Amygdala (tissue), 56 donors: ENCODE measurements at places on chromosomes 13 and 19.

GRCh38 chr19:42175952-42176648 lies 41.4 kb downstream of the DEDD2 start:
- no peak for DNase-seq

DNA sequence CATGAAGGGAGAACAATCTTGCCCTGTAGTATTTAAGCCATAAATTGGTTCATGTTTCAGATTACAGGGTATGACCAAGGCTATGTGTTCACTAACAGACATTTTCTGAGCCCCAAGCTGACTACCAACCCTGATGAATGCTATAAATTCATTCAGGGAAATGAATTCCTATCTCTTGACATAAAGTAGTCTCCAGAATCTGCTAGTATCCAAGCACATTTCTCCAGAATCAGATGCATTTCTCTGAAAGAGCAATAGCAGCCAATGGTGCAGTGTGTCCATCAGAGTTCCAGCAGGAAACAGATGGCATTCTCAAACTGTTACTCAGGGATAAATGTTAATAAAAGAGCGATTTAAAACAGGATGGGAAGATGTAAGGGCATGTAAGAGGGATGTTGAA lies 226.4 kb downstream of the COG6 start:
- DNase-seq: no peak

- no peak for DNase-seq
Observed at GRCh38 chr13:43077046-43077445, 53.7 kb downstream of the DNAJC15 start.

- DNase-seq: no peak
Observed at GRCh38 chr13:21450936-21451335, 8.2 kb downstream of the ZDHHC20 start.

- no peak for DNase-seq
Observed at GRCh38 chr13:37616131-37616530, 17.6 kb upstream of the POSTN start.

- no peak for DNase-seq
Observed at GRCh38 chr19:41570179-41570578, 5.8 kb upstream of the CEACAM21 start.

- DNase-seq: peak; percentile 22
Observed at GRCh38 chr19:7681340-7682174, 924 bp downstream of the TRAPPC5 start.

- DNase-seq: no peak
Observed at GRCh38 chr19:56155124-56155687, 14.1 kb downstream of the ZNF444 start.

DNA sequence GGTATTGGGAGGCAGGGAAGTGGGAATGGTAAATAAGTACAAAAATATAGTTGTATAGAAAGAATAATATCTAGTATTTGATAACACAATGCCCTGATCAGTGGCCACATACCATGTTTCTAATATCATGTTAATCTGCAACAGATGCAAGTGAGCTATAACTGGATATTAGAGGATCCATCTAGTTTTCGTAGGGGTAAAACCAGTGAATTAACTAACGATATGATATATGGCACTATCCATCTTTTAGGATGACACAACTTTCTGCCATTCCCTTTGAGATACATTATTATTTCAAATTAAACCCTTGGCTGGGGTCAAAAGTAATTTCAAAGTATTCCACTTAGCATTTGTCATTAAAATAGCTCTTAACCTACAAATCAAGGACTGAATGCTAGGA lies 1686.2 kb downstream of the SLITRK1 start:
- DNase-seq: no peak

DNA sequence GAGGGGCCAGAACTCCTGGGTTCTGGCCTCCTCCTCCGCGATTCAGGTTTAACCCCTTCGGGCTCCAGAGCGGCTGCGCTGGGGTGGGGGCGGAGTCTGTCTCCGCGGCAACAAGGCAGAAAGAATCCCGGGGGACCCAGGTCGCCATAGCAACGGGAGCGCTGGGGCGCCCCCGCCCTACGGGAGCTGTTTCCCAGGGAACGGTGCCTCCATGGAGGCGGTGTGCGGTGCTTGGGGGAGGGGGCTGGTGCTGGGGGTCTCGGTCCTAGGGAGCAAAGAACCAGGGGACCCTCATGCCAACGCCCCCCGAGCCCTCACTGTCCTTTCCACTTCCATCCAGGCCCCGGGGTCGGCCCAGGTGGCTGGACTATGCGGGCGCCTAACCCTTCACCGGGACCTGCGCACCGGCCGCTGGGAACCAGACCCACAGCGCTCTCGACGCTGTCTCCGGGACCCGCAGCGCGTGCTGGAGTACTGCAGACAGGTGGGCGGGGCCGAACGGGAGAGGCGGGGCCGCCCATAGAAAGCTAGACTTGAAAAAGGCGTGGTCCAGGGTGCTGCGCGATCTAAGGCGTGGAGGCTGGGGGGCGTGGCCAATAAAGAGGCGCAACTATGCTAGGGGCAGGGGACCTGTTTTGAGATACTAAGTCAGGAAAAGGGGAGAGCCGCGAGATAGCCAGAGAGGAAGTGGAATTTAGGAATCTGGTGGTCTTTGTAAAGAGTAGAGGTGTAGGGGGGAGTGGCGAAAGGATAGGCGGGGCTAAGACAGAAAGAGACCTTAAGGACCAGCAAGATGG lies 1.2 kb downstream of the APLP1 start:
- DNase-seq: peak; percentile 68

GRCh38 chr13:65857942-65858565 lies 1372.1 kb downstream of the PCDH9 start:
- DNase-seq: no peak

DNA sequence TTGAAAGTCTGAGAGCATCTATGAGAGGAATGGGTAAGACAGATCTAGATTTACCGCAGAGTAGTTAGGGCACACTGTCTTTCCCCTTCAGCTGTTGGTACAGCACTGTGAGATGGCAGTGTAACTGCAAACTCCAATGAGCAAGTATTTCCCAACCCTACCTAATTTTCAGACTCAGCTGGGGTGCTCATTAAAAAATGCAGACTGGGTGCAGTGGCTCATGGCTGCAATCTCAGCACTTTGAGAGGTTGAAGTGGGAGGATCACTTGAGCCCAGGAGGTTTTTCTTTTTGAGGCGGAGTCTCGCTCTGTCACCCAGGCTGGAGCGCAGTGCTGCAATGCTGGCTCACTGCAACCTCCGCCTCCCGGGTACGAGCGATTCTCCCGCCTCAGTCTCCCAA lies 12.6 kb downstream of the QPCTL start:
- no peak for DNase-seq

DNA sequence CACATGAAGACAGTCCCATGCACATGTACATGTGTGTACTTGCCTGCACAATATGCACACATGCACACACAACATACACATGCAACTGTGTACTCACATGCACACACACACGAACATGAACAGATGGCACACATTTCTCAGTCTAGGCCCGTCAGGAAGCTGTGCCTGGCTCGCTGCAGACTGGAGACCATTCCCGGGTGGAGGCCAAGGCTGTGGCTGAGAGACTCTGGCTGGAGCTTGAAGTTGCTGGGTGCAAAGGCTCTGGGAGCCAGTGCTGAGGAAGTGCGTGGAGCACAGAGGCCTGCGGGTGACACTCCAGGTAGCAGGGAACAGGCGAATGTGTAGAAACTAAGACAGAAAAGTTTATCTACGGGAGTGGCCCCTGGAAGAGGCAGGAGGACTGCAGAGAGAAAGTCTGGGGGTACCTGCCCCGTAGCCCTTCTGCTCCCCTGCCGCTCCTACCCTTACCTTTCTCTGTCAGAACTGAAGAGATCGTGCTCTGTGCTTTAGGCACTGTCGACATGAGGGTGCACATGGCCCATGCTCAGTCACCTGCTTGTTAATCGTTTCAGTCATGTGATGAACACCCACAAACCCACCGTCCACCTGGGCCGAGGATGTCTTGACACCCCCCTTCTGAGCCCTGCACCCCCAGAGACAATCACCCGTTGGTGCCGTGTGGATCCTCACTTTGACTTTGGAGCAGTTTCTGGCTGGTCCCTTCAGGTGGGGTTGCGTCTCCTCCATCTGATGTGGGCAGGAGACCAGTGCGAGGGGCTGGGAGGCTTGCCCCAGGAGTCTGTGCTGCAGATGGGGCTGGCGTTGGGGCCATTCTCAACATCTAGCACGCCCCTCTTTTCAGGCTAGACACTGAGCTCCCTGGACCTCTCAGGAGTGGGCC lies 69.4 kb downstream of the TEX29 start:
- no peak for DNase-seq

- no peak for DNase-seq
Observed at GRCh38 chr19:55545443-55545842, at the start of gene SBK3. Gene SBK3, minus strand, starts transcription at chr19:55545543. Its CDS starts 0 bp downstream, at chr19:55545543.

DNA sequence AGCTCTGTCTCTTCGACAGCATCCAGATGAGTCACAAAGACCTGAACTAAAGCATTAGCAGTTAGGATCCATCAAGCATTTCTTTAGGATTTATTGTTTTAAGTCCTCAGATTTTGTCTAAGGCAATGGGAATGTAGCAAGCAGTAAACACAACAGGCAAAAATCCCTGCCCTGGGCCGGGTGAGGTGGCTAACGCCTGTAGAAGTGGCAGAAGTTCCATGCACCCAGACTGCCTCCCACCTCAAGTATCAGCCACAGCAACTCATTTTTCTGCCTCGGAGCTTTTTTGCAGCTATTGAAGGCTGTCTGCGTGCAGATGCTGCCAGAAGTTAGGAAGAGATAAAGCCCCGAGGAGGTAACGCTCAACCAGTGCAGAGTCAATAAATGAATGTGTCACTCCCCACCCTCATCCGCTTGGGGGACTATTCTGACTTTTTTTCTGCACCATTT lies 47.1 kb upstream of the MRI1 start:
- DNase-seq: no peak

- no peak for DNase-seq
Observed at GRCh38 chr19:27846944-27847343, 1366.0 kb downstream of the UQCRFS1 start.

DNA sequence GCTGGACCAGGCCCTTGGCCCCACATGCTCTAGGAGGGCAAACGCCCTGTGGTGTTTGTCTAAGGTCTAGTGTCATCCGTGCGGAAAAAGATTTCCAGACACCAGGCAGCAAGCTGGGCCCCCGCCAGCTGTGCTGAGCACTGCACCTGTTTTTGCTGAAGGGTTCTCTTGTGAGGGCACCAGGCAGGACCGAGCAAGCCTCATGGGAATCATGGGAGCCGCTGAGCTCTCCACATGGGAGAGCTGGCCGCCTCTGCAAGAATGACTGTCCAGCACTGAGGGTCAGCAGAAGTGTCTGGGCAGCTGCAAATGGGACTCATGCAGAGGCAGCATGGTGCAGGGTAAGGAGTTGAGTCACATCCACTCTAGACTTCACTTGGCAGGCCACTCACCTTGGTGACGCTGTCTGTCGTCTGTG lies 12.0 kb downstream of the B3GNT8 start:
- DNase-seq: no peak

DNA sequence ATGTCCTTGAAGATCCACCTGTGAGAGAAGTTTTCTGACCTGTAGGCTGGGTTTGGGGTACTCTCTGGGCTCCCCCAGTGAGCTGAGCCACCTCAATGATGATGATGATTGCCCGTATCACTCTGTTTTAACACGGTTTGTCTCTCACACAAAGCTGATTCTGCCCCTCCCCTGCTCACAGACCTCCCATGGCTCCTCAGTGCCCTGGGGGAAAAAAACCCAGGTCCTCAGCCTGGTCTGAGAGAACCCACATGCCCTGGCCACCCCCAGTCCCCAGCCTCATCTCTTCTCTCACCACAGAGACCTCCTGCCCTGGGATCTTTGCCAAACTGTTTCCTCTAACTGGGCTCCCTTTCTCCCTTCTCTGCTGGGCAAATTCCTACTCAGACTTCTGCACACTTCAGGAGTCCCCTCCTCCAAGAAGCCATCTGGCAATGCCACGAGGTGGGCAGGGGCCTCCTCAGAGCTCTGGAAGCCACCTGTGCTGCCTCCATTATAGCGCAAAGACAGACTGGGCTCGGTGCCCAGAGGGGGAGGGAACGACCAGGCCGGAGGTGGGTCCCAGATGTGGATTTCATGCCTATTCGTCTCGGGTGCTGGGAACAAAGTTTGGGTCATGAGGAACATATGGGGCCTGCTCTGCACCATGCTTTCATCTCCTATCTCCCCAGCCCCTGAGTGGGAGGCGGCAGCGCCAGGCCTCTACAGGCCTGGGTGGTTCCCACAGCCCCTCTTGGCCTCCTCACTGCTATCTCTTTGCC lies 8.5 kb upstream of the CA11 start:
- no peak for DNase-seq

DNA sequence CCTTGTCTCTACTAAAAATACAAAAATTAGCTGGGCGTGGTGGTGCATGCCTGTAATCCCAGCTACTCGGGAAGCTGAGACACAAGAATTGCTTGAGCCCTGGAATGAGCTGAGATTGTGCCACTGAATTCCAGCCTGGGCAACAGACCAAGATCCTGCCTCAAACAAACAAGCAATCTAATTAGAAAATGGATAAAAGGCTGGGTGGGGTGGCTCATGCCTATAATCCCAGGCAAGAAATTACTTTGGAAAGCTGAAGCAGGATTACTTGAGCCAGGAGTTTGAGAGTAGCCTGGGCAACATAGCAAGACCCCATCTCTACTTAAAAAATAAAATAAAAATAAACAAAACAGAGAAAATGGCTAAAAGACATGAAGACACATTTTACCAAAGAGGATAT lies 77.0 kb downstream of the CAB39L start:
- DNase-seq: no peak

- no peak for DNase-seq
Observed at GRCh38 chr19:8397746-8398310, 7.7 kb downstream of the RAB11B start.

DNA sequence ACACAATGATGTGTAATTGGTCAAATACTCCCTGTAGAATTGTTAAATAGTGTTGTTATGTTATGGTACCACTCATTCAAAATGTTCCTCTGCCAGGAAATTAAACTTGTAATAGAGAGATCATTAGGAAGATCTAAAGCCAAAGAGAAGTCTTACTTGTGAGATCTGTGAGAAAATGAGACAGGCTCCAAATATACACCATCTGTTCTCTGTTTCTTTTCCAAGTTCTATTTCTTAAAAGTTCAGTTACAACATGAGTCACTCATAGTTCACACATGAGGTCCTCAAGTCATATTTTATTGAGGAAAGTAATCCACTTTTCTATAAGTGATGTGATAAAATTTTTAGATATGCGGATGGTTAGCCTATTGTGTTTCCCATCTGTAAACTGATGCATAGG lies 1038.1 kb upstream of the PRR20A start:
- DNase-seq: no peak

- no peak for DNase-seq
Observed at GRCh38 chr19:34808566-34808965, 35.6 kb upstream of the ZNF599 start.

DNA sequence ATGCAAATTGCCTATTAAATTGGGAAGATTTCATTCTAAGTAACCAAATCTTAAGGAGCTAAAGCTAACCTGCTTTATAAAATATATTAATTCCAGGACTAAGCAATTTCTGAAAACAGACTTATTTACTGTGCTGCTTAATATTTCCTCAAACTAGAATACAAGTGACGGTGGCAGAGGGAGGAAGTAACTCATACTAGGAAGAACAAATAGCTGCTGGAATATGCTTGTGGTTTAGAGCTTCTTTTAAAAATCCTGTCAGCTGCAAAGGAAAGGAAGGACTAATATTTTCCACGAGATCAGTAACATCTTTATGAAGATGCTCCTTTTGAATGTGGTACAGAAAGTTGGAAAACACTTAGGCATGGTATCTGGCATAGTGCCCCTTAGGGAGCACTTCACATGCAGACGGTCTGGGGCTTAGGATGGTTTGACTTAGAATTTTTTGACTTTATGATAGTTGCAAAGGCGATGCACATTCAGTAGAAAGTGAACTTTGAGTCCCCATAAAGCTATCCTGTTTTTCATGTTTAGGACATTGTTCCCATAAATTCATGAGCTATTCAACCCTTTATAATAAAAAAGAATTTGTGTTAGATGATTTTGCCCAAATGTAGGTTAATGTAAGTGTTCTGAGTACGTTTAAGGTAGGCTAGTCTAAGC lies 3.4 kb upstream of the HNRNPA1L2 start:
- no peak for DNase-seq

GRCh38 chr13:21696865-21697448 lies 26.1 kb downstream of the FGF9 start:
- DNase-seq: no peak
